ENCODE measurements at places on chromosomes 6 and 20.

- DNase-seq: no peak
Observed at GRCh38 chr6:149513915-149514314, 29.1 kb upstream of the ZC3H12D start.

GRCh38 chr6:134046054-134046453, 6.4 kb downstream of the SLC2A12 start:
- DNase-seq: no peak

GRCh38 chr20:20430066-20430465, 62.2 kb downstream of the INSM1 start:
- no peak for DNase-seq

DNA sequence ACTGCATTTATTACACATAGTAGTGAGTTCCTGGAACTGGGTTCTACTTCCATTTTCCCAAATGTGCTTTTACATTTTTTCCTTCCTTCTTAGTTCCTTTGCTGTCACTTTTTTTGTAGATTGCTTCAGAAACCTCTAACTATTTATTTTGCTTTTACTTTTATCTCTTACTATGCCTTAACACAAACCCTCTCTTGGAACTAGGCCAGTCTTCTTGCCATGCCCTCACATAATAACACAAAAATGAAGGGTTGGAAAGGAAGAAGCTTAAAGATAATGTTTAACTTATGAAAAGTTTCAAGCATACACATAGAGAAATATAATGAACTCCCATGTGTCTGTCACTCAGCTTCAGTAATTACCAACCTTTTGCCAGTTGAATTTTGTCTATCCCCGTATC, 27.1 kb downstream of the TOP1 start:
- DNase-seq: no peak
